ENCODE measurements at places on chromosomes 2 and 18.

- DNase-seq = no peak
Observed at GRCh38 chr2:85771486-85771885, 17.7 kb downstream of the ATOH8 start.

DNA sequence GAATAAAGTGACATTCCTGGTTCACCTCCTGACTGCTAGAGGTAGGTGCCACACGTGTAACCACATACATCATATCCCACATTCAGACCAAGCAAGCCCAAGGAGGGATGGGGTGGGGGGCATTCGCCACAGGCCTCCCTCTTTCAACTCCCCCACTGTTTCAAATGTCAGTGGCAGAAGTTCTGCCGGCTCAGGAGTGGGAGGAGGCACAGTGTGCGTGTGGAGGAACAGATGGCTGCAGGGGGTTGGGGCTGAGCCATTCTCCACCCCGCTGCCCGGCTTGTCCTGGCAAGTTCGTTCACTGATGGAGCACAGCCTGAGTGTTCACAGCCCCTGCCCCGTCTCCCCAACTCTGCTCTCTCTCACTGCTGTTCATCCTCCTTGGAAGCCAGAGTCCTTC lies 75.4 kb upstream of the TANC1 start:
- DNase-seq = no peak

DNA sequence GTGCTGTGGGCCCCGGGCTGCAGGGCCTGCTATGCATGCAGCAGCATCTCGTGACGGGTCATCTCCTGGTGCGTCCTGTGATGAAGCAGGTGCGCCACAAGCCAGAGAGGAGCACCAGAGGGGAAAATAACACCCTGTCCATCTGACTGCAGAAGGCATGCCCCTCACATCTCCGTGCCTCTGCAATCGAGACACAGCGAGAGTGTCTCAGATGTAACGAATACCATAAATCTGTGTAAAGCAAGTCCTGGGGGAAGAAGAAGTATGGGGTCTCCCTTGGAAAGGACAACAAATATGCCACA lies 137.5 kb downstream of the PTGR3 start:
- DNase-seq = no peak

DNA sequence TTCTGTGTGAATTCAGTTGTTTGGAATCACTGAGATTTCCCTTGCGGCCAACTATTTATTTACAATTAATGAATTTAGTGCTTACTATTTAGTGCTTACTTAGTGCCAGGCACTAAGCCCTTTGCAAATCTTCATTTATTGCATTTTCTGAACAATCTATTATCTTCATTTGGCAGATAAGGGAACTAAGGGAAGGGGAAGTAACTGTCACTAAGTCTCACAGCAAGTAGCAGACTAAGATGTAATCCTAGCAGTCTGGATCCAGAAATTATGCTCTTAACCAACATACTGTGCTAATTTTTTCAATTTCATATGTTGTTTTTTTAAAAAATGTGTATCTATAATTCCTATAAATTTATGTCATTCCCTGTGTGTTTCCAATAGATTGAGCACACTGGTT lies 214.4 kb upstream of the EPC2 start:
- no peak for DNase-seq

- DNase-seq = no peak
Observed at GRCh38 chr2:157785866-157786662, 90.1 kb downstream of the ACVR1 start.

- DNase-seq = no peak
Observed at GRCh38 chr2:151973901-151974199, 125.0 kb downstream of the CACNB4 start.

DNA sequence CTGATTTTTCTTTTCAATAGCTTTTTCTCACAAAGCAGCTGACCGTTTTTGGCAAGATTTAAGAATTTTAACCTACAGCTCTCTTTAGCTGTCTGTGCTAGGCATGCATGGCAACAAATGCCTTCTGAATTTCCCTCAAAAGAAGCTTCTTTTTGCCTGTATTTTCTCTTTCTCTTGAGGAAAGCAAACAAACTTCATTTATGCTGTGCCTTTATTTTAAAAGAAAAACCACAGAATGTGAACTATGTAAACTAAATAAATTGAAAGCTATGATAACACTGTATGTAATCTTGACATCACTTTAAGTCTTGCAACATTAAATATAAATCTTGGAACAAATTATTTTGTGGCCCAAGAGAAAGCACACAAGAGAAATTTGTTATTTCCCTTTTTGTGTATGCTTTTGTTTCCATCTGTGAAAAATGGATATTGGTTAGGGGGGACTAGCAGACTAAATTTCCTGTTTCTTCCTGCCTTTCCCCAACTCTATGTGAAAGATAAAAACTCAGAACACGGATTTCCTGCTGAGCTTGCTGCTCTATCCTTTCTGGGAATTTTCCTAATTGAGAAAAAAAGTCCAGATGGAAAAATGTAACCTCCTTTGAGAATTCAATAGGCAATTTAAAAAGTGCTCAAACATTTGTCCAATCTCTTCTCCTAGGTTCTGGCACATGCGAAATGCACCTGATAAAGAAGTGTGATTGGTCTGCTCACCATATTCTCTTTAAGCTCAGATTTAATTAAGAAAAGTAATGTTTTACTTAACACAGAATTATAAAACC lies 20.9 kb upstream of the TFPI start:
- DNase-seq = no peak

DNA sequence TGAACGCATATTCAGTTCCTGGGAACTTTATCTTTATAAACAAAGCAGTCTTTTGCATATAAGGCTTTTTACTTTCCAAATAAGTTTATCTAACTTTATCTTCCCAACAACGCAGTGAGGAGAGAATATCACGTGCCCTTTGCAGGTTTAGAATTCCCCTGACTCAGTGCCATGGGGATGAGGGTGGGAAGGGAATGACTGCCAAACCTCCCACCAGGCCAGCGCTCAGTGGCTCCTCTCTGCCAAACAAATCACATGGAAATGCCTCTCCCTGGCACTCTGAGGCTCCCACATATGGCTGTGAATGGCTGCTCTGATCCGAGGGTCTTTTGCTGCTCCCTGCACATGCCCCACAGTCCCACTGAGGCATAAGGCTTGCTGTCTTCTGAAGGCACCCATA lies 158.3 kb downstream of the DNAH6 start:
- DNase-seq = no peak

DNA sequence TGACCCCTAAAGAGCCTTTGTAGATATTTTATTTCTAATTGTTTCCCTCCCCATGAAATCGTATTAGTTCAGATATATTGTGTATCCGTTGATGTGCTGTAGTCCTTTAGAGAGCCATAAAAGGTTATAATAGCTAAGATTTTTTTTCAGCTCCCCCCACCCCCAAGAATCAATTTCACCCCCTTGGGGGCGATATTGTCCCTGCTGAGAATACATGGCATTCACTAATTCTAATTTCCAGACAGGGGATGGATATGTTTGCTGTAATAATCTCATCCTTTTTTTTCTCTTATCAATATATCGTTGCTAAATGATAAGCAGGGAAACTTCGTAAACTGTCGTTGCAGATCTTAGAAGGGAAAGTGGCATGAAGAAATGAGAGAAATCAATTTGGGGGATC lies 530.7 kb downstream of the TMEM182 start:
- no peak for DNase-seq

DNA sequence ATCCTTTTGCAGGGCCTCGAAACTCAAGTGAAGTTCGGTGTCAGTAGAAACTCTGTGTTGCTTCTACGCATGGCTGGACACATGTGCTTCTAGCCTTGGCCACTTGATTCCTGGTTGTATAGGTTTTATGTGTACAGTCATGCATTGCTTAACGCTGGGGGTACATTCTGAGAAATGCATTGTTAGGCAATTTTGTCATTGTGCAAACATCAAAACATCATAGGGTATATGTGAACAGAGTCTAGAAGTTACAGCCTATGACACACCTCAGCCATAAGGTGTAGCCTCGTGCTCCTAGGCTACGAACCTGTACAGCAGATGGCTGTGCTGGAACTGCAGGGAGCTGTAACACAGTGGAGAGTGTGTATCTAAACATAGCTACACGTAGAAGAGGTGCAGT lies 39.4 kb downstream of the TMEM18 start:
- no peak for DNase-seq

DNA sequence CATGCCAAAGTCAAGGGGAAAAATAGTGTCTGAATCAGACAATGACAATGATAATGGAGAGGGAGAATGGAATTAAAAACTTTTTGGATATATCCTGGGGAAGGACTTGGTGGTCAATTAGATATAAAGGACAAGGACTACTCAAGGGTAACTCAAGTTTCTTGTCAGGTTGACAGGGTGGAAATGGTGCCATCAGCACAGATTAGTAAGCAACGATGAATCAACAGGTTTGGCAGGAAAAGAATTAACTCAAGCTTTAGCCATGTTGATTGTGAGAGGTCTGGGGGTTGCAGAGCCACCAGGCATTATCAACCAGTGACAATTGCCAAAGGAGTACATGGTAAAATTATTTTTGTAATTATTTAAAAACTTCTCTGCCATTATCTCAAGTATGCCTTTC lies 35.8 kb upstream of the SPATS2L start:
- DNase-seq = no peak

- DNase-seq = no peak
Observed at GRCh38 chr2:23859983-23860382, 66.9 kb downstream of the ATAD2B start.

GRCh38 chr2:32061973-32062861 lies 1.1 kb upstream of the SPAST start:
- DNase-seq = no peak

DNA sequence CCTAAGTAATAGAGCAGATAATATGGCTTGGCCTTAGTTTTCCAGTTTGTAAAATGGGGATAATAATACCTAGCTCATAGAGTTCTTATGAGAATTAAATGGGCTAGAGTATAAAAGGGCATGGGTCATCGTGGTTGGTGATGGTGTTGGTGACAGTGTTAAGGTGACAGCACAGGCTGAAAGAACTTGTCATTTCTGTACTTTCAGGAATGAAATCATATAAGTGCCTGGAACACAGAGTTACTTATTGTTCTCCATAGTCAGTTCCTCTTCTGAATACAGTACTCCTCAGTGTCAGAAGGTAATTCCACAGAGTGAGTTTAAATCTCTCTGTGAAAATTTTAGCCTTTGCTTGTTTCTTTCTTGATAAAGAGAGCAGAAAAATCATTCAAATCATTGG lies 42.4 kb downstream of the KIF5C start:
- no peak for DNase-seq

- no peak for DNase-seq
Observed at GRCh38 chr2:3494984-3495666, 24.2 kb downstream of the ADI1 start.

DNA sequence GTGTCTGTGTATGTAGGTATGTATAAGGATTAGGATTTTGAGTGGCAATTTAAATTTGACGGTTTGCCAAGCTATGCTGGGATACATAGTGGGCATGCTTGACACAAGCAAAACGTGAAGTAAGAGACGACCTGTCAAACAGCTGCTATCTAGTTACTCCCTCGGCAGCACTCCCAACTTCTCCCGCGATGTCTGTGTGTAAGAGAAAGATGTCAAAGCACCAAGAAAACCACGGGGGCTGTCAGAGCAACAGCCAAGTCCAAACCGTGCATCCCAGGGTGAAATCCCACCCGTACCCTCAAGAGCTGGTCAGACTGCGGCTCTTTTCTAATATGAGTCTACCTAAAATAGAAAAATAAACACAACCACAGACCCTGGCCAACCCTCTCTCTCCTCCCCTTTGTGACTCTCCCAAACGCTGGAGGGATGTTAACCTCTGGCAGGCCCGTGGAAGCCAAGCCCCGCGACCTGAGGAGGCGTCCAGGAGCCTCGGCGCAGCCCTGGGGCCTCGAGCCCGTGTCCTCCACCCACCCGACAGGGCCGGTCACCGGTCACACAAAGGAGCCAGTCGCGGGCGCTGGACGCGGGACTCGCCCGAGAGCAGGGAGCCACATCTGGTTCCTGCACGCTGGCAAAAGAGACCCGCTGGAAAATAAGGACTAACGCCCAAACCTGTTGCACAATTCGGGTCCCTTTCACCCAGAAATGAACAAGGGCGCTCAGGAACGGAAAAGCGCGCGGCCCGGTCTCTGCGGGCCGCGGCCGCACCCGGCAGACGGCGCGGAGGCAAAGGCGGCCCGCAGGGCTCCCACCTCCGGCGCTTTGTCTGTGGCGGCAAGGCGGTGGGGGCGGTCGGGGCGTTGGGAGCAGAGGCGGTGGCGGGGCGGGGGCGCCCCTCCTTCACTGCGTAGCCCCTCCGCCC lies 925 bp downstream of the SESTD1 start:
- no peak for DNase-seq

- DNase-seq = no peak
Observed at GRCh38 chr2:120455390-120455789, 109.5 kb downstream of the INHBB start.

GRCh38 chr18:63255435-63255834 lies 64.1 kb downstream of the BCL2 start:
- no peak for DNase-seq

- DNase-seq = no peak
Observed at GRCh38 chr2:128196026-128196425, 105.0 kb downstream of the UGGT1 start.

DNA sequence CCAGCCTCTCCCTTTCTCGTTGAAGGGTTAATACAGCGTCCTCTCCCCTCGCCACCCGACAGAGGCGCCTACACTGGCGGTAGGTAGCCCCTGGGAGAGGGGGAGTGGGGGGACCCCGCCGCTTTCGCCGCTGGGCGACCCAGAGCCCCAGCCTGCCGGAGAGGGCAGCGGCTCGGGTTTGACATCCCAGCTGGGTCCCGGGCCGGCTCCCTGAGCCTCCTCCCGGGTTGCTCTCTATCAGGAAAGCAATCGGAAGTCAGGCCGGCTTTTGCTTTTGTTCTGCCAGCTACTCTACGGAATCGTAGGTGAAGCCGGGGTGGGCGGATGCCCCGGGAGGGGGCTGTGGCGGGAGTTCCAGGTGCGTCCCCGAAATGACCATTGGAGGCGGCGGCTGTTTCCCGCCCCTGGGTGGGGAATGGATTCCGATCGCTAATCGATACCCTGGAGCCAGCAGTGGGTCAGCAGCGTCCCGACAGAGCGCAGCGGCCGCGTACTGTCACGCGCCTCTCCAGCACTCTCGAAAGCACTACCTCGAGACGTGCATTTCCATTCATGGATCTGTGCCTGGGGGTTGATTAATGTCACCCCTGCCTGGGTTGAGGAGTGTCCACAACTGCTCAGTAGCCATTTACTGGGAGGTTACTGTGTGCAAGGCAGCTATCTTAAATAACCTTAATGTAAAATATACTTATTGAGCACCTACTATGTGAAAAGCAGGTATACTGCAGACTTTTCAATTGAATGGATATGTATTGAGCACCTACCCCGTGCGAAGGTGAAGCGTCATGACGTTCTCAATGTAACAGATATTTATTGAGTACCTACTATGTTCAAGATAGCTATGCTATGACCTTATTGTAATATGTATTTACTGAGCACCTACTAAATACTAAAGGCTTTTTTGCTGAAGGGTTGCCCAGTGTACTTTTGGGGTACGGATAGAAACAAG lies 1.1 kb downstream of the MAPK4 start:
- DNase-seq = no peak
